ENCODE measurements at places on chromosomes 6 and 20.
A peak's percentile ranks its signal among the peaks of the same experiment; 100 is the strongest.

DNA sequence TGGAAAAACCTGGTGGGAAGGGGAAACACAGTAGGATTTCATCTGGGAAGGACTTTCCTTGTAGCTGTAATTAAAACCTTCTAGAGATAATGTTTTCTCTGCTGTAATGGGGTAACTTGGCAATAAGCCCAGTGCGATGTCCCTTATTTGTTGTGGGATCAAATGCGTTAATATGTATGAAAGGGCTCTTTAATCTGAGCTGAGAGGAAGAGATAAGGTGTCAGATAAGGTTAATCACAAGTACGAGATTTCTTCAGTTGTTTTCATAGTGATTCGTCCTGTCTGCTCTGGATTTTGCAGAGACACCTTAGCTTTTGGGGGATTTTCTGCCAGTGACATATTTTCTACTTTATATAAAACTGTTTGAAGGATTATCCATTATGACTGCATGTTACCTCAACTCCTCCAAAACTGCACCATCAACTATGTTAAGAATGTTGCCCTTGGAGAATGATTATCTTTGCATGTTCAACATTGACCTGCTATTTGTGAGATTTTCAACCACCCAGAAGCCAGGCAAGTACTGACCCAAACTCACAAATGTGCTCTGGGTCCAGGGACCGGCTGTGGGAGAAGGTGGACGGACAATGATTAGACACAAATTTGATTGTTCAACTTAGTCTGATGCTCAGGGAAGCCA, 21.2 kb upstream of the ELOVL5 start:
- DNase-seq = no peak

GRCh38 chr20:51514249-51514648, 28.3 kb downstream of the NFATC2 start:
- DNase-seq = no peak

GRCh38 chr6:16767765-16768476, 6.7 kb upstream of the ATXN1 start:
- DNase-seq = no peak

- DNase-seq = no peak
These were observed 115.2 kb downstream of the PRND start for GRCh38 chr20:4836935-4837334.

DNA sequence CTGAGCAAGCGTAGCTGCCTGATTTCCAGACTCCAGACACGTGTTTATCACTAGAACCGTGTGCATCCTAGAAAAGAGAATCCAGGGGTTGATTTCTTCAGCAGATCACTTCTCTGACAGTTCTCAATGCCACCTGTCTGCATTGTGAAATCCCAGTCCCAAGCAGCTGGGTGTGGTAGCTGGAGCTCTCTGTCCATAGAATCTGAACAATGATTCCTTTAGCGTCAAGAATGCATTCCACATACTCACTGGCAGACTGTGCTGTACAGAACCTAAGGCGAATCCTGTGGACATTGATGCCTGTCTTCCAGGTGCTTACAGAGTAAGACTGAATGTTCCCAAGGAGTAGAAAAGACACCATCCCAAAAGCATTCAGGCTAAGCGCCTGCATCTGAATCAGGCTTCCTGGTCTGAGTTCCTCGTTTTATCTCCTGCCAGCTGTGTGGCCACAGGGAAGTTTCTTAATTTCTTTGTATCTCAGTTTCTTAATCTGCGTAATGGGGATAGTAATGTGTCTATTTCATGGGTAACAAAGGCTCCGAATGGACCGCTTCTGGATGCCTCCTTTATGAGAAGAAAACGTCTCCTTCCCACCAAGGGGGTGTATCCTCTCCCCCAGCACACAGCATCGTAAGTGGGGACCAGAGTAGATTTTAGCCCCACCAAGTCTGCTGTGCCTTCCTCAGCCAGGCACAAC, 10.4 kb upstream of the TRAF3IP2 start:
- DNase-seq = no peak

GRCh38 chr6:47690214-47690613, 8.2 kb upstream of the ADGRF4 start:
- DNase-seq = no peak

- no peak for DNase-seq
These were observed 2.8 kb upstream of the PARD6B start for GRCh38 chr20:50728486-50728980.

DNA sequence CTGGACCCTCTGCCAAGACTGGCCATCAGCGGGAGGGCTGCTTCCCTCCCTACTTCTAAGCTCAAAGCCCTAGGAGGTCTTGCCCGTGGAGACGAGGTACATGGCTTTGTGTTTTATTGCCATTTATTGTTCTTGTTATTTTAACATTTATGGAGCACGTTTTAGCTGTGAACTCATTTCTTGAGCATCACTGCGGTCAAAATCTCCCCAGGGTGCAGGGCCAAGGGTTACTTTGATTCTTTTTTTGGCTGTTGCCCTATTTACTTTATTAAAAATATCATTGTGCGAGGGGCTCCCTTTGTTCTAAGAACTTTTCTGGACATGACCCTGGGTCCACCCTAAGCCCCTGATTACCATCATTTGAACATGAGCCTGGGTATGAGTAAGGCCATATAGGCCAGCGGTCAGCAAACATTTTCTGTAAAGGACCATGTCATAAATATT, 51.6 kb downstream of the EYA2 start:
- DNase-seq = peak; percentile 79

DNA sequence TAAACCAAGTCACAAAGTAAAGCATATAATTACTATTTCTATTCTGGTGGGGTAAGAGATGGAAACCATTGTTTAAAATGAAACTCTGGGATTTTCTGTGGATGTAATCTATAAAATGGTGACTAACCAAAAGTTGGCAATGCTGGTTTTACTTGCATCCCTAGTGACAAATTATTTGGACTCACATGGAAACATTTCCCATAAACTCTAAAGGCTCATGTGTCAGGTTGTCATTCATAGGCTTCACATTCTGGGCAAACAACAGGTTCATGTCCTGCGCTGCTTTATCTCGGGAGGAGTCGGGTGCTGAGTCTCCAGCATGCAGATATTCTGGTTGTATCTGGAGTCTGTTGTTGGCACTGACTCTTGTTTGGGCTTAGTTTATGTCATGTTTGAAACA, 98.0 kb upstream of the SCP2D1 start:
- no peak for DNase-seq

DNA sequence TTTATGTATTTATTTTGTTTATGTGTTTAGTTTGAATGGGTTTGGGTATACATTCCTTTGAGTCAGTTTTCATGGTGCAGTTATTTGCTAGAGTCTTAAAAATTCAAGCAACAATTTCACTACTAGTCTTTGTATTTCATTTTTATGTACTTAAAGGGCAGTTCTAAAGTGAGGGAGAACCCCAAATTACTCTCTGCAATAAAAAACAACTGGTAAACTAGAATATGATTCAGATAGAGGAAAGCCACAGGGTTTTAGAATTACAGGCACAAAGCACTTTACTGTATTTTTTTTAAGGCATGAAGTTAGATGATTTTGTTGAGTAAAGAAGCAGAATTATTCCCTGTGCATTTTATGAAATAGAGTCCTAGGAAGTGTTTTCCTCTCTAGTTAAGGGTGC, 183.3 kb downstream of the ARID1B start:
- DNase-seq = no peak

- DNase-seq = no peak
These were observed 814.4 kb downstream of the TENT5A start for GRCh38 chr6:80938131-80938530.

All from stromal cell of bone marrow (primary cell).